ENCODE measurements at places on chromosomes 5 and 9.

GRCh38 chr5:141135718-141136266 is 786 bp downstream of the PCDHB5 start:
- no peak for DNase-seq

DNA sequence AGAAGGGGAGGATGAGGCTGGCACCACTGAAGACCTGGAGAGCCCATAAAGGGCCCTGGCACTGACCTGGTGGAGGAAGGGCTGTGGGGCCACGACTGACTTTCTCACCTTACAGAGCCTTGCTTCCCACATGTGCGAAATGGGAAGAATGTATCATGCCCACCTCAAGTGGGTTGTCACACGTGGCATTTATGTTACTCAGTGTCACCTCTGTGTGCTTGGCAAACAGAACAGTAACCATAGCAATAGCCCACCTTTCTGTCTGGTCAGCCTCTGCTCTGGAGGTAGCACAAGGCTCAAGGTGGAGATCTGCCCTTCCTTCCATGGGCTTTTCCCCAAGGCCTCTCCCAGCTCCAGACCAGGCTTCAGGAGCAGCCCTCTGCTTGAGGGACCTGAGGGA is 16.7 kb downstream of the TCF7 start:
- DNase-seq = peak; percentile 69

DNA sequence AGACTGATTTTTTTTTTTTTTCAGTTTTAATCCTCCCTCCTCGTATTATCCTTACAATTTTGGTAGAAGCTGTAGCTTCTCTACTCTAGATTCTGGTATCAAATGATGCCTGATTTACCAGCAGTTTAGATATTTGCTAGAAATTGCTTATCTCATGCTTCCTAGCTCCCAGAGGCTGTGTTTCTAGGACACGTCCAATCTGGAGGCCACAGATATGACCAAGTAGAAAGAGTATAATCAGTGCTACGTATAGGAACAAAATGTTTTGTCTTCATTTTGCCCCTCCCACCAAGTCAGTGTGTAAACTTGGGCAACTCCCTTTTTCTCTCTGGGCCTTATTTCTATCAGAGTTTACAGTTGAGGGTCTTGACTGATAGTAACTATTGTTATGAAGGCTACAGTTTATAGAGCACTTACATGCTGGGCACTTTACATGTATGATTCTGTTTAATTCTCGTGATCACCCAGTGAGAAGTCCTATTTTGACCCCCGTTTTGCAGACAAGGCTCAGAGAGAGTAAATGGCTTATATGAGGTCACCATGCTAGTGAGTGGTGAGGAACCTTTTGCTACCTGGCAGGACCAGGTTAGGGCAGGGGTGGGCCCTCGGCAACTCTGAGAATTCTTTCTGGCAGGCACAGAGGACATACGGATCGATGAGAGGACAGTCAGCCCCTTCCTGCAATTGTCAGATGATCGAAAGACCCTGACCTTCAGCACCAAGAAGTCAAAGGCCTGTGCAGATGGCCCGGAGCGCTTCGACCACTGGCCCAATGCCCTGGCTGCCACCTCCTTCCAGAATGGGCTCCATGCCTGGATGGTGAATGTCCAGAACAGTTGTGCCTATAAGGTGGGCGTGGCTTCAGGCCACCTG is 7.6 kb downstream of the HDHD3 start:
- DNase-seq = no peak

DNA sequence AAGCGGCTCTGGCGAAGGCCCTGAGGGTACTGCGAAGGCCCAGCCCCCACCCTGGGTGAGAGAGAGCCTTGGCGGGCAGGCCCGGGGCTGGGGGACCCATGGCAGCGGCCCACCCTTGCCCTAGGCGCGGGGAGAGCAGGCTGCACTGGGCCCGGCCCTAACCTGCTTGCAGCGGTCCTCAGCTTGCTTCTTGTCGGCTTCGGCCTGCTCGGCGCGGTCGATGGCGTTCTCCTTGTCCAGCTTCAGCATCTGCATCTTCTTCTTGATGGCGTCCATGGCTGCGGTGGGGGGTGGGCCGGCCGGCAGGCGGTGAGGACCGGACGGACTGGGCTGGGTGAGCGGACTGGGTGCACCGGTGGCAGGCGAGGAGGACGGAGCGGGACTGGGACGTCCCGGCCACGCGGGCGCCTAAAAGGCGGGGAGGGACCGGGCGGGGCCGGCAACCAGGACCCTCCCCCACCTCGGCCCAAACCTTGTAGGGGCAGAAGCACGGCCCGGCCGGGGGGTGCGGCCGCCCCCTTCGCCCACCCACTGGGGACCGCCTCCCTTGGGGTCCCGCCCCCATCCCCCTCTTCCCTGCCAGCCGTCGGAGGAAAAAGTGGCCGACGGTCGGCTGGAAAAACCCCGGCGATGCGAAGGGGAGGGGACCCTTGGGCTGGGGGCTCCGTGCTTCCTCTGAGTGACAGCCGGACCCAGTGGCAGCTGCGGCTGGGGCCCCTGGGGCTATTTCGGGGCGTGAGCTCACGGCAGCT is at the start of gene TPM2:
Gene TPM2, minus strand, starts transcription at position 384 of the 752 bp plus-strand sequence. Its CDS starts 108 bp downstream, at position 276.
- DNase-seq = no peak

- DNase-seq = no peak
Measured at GRCh38 chr5:166088389-166089039, 2202.9 kb upstream of the WWC1 start.

- DNase-seq = no peak
Measured at GRCh38 chr5:8059337-8059736, 190.4 kb downstream of the MTRR start.

- no peak for DNase-seq
Measured at GRCh38 chr5:156450778-156451177, 123.8 kb downstream of the SGCD start.

- no peak for DNase-seq
Measured at GRCh38 chr5:72386639-72387038, 66.5 kb downstream of the PTCD2 start.

DNA sequence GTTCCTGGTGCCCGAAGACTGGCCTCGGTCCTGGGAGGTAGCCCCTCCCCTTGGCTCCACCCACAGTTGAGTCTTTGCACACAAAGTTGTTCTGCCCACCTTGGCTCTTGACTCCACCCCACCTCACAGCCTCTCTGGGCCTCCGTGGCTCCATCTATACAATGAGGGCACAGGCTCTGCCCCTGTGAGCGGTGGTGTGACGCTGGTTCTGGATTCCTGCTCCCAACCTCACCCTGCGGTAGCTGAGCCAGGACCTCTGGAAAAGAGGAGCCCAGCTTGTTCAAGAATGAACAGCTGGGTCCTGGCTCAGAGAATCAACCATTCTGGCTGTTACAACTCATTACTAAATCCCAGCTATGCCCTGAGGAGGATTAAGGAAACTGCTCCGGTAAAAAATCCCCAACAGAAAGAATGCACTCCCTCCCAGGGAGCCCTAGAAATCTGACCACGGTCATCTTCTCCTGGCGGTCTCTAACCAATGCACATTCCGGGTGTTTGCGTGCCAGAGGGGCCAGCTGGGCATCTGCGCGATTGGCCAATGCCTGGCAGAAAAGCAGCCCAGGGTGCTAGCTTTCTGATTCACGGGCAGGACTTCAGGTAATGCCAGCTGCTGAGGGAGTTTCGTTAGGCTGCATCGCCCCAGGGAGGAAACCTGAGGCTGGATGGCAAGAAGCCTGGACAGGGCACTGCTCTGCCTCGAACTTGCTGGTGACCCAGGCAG is 9.9 kb upstream of the GRHPR start:
- no peak for DNase-seq

DNA sequence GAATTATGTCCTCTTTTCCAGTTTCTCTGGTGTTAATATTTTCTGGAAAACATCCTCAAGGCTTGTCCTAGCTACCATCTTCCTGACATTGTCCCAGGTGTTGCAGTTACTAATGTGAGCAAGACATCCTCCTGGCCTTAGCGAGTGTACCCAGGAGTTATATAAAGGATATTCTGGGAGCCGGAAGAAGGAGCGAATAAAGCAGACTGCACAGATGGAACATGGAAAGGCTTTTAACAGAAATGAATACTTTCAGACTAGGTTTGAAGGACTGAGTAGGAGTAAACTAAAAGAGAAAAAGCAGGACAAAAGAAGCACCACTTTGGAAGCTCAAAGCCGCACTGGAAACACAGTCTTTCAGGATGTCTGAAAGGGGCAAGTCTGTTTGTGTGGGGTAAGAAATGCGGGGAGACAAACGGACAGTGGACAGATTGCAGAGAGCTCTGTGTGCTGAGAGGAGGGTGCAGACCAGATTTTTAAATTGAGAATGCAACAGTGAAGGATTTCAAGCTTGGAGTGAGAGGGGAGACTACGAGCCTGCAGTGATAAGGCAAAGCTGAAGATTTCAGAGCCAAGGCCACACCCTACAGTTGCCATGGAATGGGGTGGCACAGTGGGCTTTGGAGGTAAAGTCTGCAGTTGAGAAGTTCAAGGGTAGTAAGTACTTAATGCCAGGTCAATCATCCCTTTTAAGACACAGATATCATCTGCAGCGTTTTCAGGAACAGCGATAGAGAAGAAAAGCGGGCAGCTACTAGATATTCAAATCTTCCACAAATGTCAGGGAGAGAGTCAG is 94.1 kb upstream of the TAF11L2 start:
- no peak for DNase-seq

Data from activated CD4-positive, alpha-beta T cell treated with anti-CD3 and anti-CD28 coated beads for 36 hours (primary cell).